ENCODE measurements at places on chromosomes 16 and 17.
A peak's percentile ranks its signal among the peaks of the same experiment; 100 is the strongest.

DNA sequence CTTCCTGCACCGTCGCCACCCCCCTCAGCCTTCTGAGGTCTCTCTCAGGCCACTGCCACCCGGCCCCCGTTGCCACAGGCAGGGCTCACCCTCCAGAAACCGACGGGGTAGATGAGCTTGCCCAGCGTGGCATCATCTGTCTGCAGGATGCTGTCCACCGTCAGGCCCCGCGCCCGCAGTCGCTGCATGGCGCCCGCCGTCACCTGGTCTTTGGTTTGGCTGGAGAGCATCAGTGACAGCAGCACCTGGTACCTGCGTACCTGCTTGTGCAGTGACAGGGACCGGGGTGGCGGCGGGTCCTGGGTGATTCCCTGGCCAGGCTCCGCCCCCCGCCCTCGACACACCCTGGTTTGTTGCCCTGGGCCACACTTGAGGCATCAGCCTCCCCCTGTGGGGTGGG, 3.1 kb downstream of the NTHL1 start:
- DNase-seq: no peak

- DNase-seq: peak; percentile 82
Measured at GRCh38 chr17:50209472-50210239, 8.2 kb upstream of the COL1A1 start.

DNA sequence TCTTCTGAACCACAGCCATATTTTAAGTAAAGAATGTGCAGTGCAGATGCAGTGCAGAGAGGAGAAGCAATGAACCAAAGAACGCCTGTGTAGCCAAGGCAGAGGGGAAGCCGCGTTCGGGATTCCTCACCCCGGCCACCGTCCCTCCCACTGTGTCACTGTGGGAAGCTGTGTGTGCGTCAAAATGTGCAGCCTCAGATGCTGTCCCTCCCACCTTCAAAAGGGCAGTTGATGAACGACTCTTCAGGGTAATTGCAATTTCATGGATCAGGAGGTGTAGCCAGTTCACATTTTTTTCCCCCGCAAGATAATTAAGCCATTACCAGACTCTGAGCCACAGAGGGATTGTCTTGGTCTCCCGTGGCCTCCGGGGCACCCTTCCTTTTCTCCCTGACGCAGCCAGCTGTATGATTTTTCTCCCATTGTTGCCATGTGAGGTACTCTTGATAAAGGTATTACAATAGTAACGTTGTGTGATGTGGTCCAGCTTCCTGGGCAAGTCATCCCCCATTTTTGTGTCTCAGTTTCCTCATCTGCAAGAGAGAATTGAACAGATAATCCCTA, 190.0 kb downstream of the FOXL1 start:
- DNase-seq: no peak

DNA sequence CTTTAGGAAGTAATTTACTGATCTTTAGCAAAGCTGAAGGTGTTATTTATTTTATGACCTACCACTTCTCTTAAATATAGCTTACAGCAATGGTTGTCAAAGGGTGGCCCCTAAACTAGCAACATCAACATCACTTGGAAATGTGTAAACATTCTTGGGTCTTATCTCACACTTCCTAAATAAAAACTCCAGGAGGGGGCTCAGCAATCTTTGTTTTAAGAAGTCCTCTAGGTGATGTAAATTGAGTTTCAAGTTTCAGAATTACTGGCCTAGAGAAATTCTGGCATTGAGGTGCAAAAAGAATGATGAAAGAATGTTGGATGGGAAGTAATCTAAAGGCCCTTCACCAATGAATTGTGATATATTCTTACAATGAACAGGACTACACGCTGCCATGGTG, 142.3 kb downstream of the HS3ST4 start:
- no peak for DNase-seq

DNA sequence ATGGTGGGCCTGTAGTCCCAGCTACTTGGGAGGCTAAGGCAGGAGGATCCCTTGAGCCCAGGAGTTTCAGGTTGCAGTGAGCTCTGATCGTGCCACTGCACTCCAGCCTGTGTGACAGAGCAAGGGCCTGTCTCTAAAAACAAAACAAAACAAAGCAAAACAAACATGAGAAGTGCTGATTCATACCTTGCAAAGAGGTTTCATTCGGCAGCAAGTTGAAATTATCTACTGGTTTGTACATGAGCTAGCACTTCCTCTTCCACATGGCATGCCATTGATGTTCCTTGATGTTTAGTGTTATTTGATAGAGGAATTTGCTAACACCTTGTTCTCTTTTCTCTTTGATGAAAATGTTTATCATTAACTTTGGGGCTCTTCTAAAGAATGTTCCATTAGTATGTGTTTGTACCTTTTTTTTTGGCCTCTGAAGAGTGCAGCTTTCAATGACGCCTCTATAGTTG, 50.6 kb downstream of the SPECC1 start:
- no peak for DNase-seq

GRCh38 chr16:54940279-54940604, 9.6 kb downstream of the IRX5 start:
- DNase-seq: no peak

- DNase-seq: no peak
Measured at GRCh38 chr17:7831233-7831632, 2.8 kb upstream of the KDM6B start.

- peak; percentile 76 for DNase-seq
Measured at GRCh38 chr17:39099663-39100286, 51.7 kb downstream of the PLXDC1 start.

- no peak for DNase-seq
Measured at GRCh38 chr17:80738987-80739730, 194.5 kb downstream of the RPTOR start.

DNA sequence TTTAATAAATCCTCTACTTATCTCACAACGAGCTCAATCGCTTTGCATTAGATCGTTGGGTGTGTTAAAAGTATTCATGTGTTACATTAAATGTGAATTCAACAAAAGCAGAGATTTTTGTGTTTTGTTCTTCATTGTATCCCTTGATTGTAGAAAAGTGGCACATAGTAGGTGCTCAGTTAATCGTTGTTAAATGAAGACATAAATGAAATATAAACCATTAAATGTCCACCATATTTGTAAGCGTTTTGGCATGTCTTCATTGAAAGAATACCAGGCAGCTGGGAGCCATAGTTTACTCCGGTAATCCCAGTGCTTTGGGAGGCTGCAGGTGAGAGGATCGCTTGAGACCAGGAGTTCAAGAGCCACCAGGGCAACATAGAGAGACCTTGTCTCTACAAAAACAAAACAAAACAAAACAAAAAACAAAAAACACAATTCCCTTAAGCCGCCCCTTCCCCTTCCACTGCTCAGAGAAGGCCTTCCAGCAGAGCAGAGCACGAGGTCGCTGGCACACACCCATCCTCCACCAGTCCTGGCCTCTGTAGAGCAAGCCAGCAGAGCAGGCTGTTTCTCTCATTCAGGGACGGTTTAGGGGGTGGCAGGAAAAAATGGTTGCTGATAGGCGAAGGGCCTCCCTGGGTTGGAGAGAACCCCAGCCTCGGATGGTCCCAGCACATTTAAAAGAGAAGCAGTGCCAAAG, 673 bp upstream of the CHD9 start:
- peak; percentile 58 for DNase-seq

DNA sequence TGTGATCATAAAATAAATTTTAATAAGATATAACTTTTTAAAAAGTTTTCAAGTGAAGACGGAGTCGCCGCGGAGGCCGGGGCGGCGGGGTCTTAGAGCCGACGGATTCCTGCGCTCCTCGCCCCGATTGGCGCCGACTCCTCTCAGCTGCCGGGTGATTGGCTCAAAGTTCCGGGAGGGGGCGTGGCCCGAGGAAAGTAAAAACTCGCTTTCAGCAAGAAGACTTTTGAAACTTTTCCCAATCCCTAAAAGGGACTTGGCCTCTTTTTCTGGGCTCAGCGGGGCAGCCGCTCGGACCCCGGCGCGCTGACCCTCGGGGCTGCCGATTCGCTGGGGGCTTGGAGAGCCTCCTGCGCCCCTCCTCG, at the start of gene FOXC2:
FOXC2 (plus strand) TSS at position 229 of the 365 bp plus-strand sequence. CDS start 507 bp downstream, outside the sequence.
- DNase-seq: peak; percentile 50

- no peak for DNase-seq
Measured at GRCh38 chr17:47834756-47835155, 3.3 kb downstream of the LRRC46 start.

DNA sequence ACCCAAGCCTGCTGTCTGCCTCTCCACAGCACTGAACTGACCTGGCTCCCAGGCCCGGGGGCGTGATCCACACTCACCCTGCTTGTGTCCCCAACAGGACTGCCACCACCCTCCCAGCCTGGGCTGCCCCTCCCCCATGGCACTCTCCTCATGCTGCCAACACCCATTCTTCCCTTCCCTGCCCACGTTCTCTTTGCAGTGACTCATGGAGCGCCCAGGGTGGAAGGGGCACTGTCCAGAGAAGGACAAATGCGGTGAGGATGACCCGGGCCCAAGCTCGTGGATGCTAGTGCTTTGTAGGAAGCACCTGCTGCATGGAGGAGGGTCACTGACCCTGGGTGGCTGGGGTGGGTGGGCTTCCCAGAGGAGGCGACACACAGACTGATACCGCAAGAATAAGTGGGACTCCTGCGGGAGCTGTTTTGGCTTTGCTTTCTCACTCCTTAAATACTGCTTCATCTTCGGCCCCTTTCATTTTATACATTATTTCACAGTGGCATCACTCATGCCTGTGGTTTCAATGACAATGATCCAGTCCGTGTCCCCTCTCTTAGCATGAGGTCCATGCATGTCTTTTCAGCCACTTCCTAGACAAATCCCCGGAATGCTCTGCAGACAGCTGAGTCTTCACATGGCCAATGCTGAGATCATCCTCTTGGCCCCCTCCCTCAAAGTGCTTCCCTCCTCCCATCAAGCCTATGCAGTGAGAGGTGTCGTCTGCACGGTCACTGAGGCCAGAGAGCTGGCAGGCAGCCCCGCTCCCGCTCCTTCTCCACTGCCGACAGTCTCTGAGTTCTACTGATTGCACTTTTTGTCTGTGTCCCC, 17.6 kb downstream of the CDK5R1 start:
- no peak for DNase-seq

GRCh38 chr17:1216217-1217088, 36.7 kb upstream of the ABR start:
- peak; percentile 50 for DNase-seq

DNA sequence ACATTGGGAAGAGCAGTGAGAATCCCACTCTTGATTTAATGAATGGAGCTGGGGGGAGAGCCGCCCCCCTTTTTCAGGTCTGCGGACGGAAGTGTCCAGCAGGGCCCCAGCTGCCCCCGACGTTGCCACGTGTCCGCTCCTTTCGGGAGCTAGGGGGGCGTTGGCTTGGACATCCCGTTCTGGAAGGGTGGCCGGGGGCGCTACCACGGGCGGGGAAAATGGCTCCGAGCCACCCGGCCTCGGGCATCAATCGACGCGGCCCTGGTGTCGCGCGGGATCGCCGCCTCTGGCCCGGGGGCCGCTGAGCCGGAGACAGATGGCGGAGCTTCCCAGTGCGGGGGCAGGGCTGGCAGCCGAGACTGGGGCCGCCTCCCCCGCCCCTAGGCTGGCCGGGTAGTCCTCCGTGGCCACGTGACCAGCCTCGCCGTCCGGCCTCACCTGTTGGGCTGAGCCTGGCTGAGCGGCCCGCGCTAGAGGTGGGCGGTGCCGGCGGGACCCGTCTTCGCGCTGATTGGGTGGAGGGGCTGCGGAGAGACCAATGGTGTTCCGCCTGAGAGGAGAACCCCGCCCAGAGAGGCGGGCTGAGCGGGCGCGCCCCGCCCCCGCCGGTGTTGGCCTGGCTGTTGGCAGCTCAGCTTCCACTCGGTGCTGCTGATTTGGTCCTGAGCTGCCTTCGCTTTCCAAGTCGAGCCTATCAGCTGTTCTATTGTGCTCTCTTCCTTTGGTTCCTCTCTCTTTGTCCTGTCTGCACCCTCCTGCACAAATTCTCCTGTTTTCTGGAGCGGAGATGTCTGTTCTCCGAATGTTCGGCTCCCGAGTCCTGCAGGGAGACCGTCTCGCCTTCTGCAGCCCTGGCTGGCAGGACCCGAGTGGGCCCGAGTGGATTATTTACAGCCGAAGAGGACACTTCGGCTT, 8.3 kb downstream of the HS3ST3B1 start:
- DNase-seq: peak; percentile 99

DNA sequence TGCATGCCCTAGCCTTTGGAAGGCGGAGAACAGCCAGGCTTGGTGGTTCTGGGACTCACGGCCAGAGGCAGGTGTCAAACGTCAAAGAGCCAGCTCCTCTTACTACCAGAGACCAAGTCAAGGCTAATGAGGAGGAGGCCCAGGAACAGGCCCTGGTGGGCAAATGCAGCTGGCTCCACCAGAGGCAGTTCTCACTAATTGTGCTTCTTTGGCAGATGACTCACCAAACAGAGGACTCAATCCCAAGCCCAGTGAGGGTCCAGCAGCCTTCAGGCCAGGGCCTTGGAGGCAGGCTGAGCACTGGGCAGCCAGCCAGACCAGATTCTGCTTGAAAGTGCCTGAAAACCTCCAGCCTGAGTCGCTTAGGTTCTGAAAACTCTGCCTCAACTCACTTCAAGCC, 336.5 kb upstream of the CDH5 start:
- DNase-seq: no peak

DNA sequence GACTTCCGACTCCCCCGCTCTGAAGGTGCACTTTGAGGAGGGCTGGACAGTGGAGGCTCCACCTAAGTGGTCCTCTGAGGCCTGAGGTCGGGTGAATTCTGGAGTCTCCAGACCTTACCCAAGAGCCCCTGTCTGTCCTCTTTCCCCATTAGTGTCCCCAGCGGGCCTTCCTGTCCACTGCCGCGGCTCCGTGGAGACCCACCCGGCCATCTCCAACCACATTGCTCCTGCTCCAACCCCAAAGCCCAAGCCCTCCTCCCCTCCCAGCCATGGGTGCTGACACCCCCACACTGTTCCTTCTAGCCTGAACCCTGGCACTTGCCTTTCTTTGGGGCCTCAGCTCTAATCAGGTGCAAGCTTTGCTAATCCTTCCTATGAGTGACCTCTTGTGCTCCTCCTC, 283.1 kb upstream of the TNRC6C start:
- DNase-seq: no peak

GRCh38 chr16:47110939-47111338, 32.8 kb downstream of the NETO2 start:
- DNase-seq: peak; percentile 18

GRCh38 chr17:43367737-43368242, 31.0 kb upstream of the ARL4D start:
- peak; percentile 90 for DNase-seq

- DNase-seq: peak; percentile 33
Measured at GRCh38 chr17:81118308-81119221, 46.7 kb upstream of the PVALEF start.

GRCh38 chr16:88966986-88967829, 9.8 kb downstream of the CBFA2T3 start:
- DNase-seq: no peak

GRCh38 chr16:53152329-53152728, 97.5 kb downstream of the CHD9 start:
- no peak for DNase-seq

GRCh38 chr17:66098040-66098439, 93.9 kb downstream of the CEP112 start:
- no peak for DNase-seq

- no peak for DNase-seq
Measured at GRCh38 chr17:11618861-11619566, 20.7 kb downstream of the DNAH9 start.

- peak; percentile 12 for DNase-seq
Measured at GRCh38 chr16:9567666-9568065, 476.2 kb downstream of the HAPSTR1 start.
